ENCODE measurements at places on chromosomes 3 and 15.

- DNase-seq = no peak
These were observed 16.7 kb downstream of the PIK3CA start for GRCh38 chr3:179164857-179165256.

- no peak for DNase-seq
These were observed 66.9 kb upstream of the FGF12 start for GRCh38 chr3:192794216-192794615.

DNA sequence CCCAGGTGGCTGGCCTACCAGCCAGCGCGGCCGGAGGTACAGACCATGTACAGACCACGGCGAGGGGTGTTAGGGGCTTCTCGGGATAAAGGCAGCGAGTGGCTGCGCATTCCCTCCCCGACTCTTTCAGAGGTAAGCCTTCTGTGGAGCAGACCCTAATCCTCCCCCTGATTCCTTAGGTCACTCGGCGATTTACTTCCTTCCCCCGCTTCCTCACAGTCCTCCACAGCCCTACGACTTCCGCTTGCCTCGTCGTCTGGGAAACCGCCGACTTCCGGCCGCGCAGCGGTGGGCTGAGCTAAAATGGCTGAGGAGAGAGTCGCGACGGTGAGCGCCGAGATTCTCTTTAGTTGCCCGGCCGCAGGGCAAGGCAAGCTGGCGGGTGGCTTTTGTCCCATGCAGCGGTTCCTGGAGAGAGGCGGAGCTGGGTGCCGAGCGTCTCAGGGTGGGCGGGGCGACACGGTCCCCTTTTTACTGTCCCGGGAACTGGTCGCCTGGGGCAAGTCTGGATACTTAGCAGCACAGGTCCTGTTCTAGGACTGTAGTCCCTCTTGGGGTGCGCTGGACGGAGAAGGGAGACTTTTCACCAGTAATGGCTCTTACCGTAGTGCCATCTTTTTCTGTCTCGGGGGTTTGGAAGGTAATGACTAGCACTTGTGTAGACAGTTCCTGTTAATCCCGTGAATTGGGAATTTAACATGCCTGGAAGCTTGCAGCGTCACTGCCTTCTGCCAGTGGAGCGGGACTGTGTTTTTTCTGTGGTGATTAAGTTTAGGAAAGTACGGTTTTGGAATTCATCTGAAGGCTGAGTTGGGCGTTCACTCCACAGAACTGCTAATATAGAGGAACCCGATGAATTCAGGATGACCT is at the start of the genes BBS4 and HIGD2B:
Gene BBS4, plus strand, starts transcription at position 283 of the 870 bp plus-strand sequence. Its CDS starts 21 bp downstream, at position 304.
Gene HIGD2B, minus strand, starts transcription at position 258 of the 870 bp plus-strand sequence. CDS start 9,808 bp downstream, outside the sequence.
- DNase-seq = no peak

DNA sequence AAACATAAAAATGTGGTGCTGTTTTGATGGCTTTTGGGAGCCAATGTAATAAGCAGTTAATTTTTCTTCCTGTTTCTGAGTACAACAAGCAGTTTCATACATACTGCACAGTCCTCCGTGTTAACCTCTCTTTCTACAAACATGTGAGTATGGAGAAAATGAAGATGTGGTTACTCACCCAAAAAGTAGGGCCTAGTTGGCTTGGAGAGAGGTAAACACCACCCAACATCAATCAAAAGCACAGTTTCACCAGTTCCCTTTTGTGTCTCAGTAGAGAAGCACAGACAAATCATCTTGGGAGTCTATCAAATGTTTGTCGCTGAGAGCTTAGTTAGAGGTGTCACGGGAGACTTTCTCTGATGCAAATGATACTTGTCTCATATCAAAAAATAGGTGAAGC is 320.2 kb downstream of the UNC13C start:
- no peak for DNase-seq

- peak; percentile 46 for DNase-seq
These were observed 907 bp downstream of the TATDN2 start for GRCh38 chr3:10248984-10249748.

- no peak for DNase-seq
These were observed 420.5 kb downstream of the NSUN3 start for GRCh38 chr3:94483403-94483802.

DNA sequence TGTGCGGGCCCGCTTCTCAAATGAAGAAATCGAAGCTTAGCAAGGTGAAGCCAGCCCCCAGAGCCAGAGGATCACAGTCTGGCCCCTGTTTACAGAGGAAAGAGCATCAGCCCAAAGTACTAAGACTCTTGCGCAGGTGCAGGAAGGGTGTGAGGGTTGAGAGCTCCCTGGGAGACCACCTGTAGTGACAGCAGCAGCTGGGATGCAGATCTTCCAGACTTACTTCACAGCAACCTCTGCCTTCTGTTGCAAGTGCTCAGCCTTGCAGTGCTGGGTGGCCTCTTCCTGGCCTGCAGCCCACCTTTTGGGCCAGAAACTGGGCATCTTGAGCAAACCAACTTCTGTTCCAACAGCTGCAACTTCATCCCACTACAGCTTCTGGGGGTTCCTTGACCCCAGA is 19.7 kb downstream of the SPATA12 start:
- no peak for DNase-seq

Measured in erythroblast (primary cell).